A549 treated with AZD2906 at 1 μM for 4 hours (cell line): ENCODE measurements at places on chromosomes 2 and 18. TPM values are rescaled to one million over a fixed set of nuclear protein-coding genes. Genes with fewer than 3 reads are reported as not detected.

Gene PLEK
- total RNA-seq = not detected in 5 replicates

Gene PRKAG3
- not detected in 5 replicates for total RNA-seq

Gene TRIB2
- 0.13 to 1.1 TPM (median 0.80 TPM) in 5 replicates for total RNA-seq

Gene KCMF1
- total RNA-seq = 117 to 131 TPM (median 124 TPM) in 5 replicates

Gene CD226
- 0.01 to 0.19 TPM (median 0.11 TPM) in 5 replicates for total RNA-seq

Gene MARCHF7
- total RNA-seq = 49.4 to 74.8 TPM (median 54.9 TPM) in 5 replicates

Gene TXNL1
- 57.4 to 62.9 TPM (median 59.7 TPM) in 5 replicates for total RNA-seq

Gene CDH19
- total RNA-seq = 0.56 to 1.0 TPM (median 0.73 TPM) in 5 replicates

Gene OSBPL6
- total RNA-seq = 5.8 to 7.4 TPM (median 6.1 TPM) in 5 replicates

Gene KLHL14
- not detected in 5 replicates for total RNA-seq

Gene ALKAL2
- total RNA-seq = not detected in 5 replicates

Gene DSC3
- total RNA-seq = 1.00 to 1.9 TPM (median 1.2 TPM) in 5 replicates
